ENCODE measurements at places on chromosomes 2 and 18. TPM values are rescaled to one million over a fixed set of nuclear protein-coding genes. Genes with fewer than 3 reads are reported as not detected.

IL36A gene
- not detected for total RNA-seq

KLHL29 gene
- total RNA-seq = 20.9 TPM

KLHL14 gene
- 0.32 TPM for total RNA-seq

CERKL gene
- total RNA-seq = 0.33 TPM

CD8B2 gene
- total RNA-seq = under 0.01 TPM

SCYGR6 gene
- not detected for total RNA-seq

NRP2 gene
- 18.4 TPM for total RNA-seq

COLEC11 gene
- 1.9 TPM for total RNA-seq

ERBB4 gene
- 1.6 TPM for total RNA-seq

RPRM gene
- 4.0 TPM for total RNA-seq

ADAM23 gene
- total RNA-seq = 0.66 TPM

ZNF385B gene
- total RNA-seq = 3.4 TPM

ANO7 gene
- total RNA-seq = 1.6 TPM

DSC3 gene
- 54.3 TPM for total RNA-seq

DAPL1 gene
- total RNA-seq = not detected

SCN2A gene
- total RNA-seq = 2.2 TPM

MTERF4 gene
- total RNA-seq = 50.2 TPM

NEURL3 gene
- total RNA-seq = not detected

SKOR2 gene
- total RNA-seq = not detected

SERPINB4 gene
- total RNA-seq = not detected

NTSR2 gene
- total RNA-seq = not detected

LIMS2 gene
- 9.5 TPM for total RNA-seq

ZNF804A gene
- total RNA-seq = under 0.01 TPM

TMEM178A gene
- 3.6 TPM for total RNA-seq

SEMA4C gene
- 17.9 TPM for total RNA-seq

DHRS9 gene
- total RNA-seq = 3.3 TPM

All from breast epithelium (tissue), 4 donors.